ENCODE measurements at places on chromosomes 7 and 10. TPM values are rescaled to one million over a fixed set of nuclear protein-coding genes. Genes with fewer than 3 reads are reported as not detected.

Gene KAT6B
- polyA plus RNA-seq = 3.9 TPM

- no peaks in the 10 kb centered on the region for H3K27me3 ChIP-seq
- no peaks in the 10 kb centered on the region for H3K4me1 ChIP-seq
- no peaks in the 10 kb centered on the region for H3K36me3 ChIP-seq
- no peak overlapping the region for H3K27ac ChIP-seq
- H3K4me3 ChIP-seq = no peak overlapping the region
These were observed 688.7 kb downstream of the SDK1 start for GRCh38 chr7:3989723-3990122.

- no peaks in the 10 kb centered on the region for H3K27me3 ChIP-seq
- DNase-seq = no peak
- no peak overlapping the region for H3K4me3 ChIP-seq
- H3K36me3 ChIP-seq = no peaks in the 10 kb centered on the region
- no peak overlapping the region for H3K27ac ChIP-seq
These were observed 123.7 kb upstream of the KCTD7 start for GRCh38 chr7:66505009-66505408.

GRCh38 chr7:123348690-123349089 lies 148.9 kb upstream of the SLC13A1 start:
- H3K4me3 ChIP-seq = no peak overlapping the region
- no peak for DNase-seq
- H3K4me1 ChIP-seq = no peaks in the 10 kb centered on the region
- H3K27ac ChIP-seq = no peak overlapping the region
- H3K27me3 ChIP-seq = no peaks in the 10 kb centered on the region

DNA sequence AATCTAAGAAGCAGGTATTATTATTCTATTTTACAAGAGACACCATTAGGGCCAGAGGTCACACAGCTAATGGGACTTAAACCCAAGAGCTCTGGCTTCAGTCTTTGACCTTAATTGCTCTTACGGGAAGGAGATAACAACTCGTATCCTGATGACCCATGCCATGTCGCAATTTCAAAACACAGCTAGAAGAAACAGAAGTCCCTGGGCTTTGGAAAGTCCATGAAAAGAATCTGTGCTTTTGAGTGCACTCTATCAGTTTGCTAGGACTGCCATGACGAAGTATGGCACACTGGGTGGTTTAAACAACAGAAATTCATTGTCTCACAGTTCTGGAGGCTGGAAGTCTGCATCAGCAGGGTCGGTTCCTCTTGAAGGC lies 247.8 kb upstream of the AOAH start:
- H3K4me1 ChIP-seq = no peaks in the 10 kb centered on the region
- no peaks in the 10 kb centered on the region for H3K36me3 ChIP-seq
- H3K4me3 ChIP-seq = no peak overlapping the region
- H3K27ac ChIP-seq = no peak overlapping the region
- no peak for DNase-seq

DNA sequence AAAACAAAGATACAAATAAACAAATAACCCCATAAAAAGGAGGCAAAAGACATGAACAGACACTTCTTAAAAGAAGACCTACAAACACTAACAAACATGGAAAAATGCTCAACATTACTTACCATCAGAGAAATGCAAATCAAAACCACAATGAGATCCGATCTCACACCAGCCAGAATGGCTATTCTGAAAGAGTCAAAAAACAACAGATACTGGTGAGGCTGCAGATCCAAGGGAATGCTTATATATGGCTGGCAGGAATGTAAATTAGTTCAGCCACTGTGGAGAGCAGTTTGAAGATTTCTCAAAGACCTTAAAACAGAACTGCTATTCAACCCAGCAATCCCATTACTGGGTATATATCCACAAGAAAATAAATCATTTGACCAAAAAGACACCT lies 80.4 kb upstream of the NRP1 start:
- no peak overlapping the region for H3K4me3 ChIP-seq
- H3K27me3 ChIP-seq = no peaks in the 10 kb centered on the region
- peaks cover 11% of the 10 kb centered on the region for H3K4me1 ChIP-seq
- DNase-seq = no peak
- H3K36me3 ChIP-seq = no peaks in the 10 kb centered on the region

GRCh38 chr10:34526186-34526585 lies 288.9 kb downstream of the PARD3 start:
- H3K27me3 ChIP-seq = no peaks in the 10 kb centered on the region
- peaks cover 12% of the 10 kb centered on the region for H3K4me1 ChIP-seq
- peak overlapping the region; percentile 70 for H3K27ac ChIP-seq
- H3K4me3 ChIP-seq = no peak overlapping the region
- DNase-seq = no peak

Gene RAB19
- polyA plus RNA-seq = not detected

DNA sequence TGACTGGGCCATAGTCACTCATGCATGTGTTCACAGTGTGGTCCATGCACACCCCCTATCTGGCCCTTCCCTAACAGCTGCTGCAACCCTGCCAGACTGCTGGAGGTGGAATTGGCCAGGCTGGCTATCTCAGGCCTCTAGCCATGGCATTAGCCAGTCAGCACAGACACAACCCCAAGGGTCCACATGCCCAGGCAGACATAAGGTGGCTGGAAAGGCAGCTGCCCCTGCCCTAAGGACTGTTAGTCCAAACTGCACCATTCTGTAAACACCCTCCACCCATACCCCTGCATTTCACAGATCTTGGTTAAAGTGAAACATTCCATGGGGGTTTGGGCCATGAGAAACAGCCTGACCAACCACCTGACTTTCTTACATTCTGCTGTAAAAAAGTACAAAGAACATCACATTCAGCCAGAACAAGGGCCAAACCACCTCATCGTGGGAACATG lies 137.4 kb upstream of the KCNMA1 start:
- no peaks in the 10 kb centered on the region for H3K4me1 ChIP-seq
- H3K27ac ChIP-seq = no peak overlapping the region
- peak; percentile 65 for DNase-seq
- no peaks in the 10 kb centered on the region for H3K27me3 ChIP-seq
- no peaks in the 10 kb centered on the region for H3K36me3 ChIP-seq

DNA sequence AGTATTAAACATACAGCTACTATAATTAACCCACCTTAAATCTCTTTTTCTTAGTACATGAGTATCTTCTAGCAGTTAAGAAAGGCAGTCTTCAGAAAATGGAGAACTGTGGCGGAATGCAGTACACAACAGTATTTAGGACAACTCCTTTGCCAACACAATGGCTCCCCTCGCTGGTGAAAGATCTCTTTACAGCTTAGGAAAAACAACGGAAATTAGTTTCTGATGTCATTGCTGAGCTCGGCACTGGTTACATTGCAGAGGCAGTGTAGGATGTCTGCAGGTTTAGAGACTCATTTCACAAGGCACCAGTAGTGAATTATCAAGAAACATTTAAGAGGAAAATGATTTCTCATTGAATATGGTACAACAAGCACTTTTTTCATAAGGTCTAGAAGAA lies 43.4 kb downstream of the GLRX3 start:
- peak; percentile 82 for DNase-seq
- no peaks in the 10 kb centered on the region for H3K27me3 ChIP-seq
- peaks cover 7% of the 10 kb centered on the region for H3K36me3 ChIP-seq
- no peaks in the 10 kb centered on the region for H3K4me1 ChIP-seq
- H3K4me3 ChIP-seq = no peak overlapping the region
- H3K27ac ChIP-seq = no peak overlapping the region

DNA sequence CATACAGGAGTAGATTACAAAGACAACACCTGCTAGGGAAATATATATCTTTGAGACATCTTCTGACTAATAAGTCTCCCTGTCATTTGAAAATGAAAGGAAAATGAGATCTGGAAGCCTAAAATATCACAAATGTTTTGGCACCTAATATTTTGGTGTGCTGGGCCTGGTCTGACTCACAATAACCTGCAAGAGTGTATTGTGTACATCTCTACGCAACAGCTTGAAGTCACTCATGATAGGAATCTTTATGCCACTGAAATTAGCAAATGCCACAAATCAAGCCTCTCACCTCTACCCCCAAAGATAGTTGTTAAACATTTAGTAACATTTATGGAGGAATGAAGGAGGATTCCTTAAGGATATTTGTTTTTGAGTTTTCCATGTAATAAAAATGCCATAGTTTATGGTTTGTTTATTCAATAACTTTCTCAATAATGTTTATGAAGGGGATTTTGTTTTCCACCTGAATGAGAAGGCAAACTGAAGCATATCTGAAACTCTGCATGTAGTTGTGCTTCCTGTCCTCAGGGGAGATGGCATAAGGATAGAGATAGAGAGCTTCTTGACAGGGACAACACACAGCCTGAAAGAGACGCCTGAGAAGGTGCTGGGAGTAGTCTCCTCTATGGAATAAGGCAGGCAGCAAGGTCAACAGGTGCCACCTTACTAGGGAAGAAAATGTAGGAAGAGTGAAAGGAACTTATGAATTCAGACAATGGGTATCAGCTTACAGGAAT lies 197.4 kb downstream of the AHR start:
- DNase-seq = peak; percentile 12
- no peaks in the 10 kb centered on the region for H3K36me3 ChIP-seq
- no peak overlapping the region for H3K4me3 ChIP-seq
- no peaks in the 10 kb centered on the region for H3K27me3 ChIP-seq
- no peaks in the 10 kb centered on the region for H3K4me1 ChIP-seq
- no peak overlapping the region for H3K27ac ChIP-seq

Gene SLC26A5
- polyA plus RNA-seq = not detected

Gene OR13A1
- polyA plus RNA-seq = not detected

Gene HIBADH
- polyA plus RNA-seq = 91.0 TPM

GRCh38 chr10:31683682-31684081 lies 244.9 kb downstream of the ARHGAP12 start:
- no peaks in the 10 kb centered on the region for H3K27me3 ChIP-seq
- no peaks in the 10 kb centered on the region for H3K4me1 ChIP-seq
- no peaks in the 10 kb centered on the region for H3K36me3 ChIP-seq
- DNase-seq = no peak

GRCh38 chr10:102617816-102618215 lies 26.5 kb upstream of the TRIM8 start:
- no peak for DNase-seq
- H3K4me3 ChIP-seq = no peak overlapping the region
- H3K36me3 ChIP-seq = peaks cover 7% of the 10 kb centered on the region
- H3K27ac ChIP-seq = no peak overlapping the region
- H3K27me3 ChIP-seq = no peaks in the 10 kb centered on the region

Gene GDF2
- polyA plus RNA-seq = not detected

DNA sequence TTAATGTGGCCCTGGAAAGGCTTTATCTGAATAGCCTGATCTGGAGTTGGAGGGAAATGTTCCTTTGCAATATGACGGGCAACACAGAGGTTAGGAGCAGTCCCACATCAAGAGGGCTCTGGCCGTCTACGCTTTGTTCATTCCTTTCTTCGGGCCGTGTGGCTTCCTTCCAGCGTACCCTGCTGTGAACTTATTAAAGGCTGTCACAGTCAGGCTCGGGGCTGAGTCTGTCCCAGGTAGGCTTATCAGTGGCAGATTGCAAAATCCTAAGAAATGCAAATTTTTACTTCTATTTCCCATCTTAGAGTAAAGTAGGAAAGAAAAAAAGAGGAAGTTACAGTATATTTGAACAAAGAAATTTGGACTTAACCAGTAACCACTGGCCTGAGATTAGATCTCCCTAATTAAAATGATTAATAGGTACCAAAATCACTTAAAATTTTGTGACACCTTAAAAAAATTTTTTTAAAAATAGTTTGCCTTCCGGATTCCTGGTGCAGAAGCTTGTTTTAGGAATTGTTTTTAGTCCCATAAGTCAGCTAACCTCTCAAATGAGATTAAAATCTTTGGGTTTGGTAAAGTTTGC lies 453.1 kb upstream of the MKI67 start:
- no peak for DNase-seq
- H3K36me3 ChIP-seq = no peaks in the 10 kb centered on the region
- H3K4me3 ChIP-seq = no peak overlapping the region
- no peaks in the 10 kb centered on the region for H3K27me3 ChIP-seq
- no peak overlapping the region for H3K27ac ChIP-seq

Gene MMP21
- polyA plus RNA-seq = not detected

Gene MOGAT3
- polyA plus RNA-seq = not detected

DNA sequence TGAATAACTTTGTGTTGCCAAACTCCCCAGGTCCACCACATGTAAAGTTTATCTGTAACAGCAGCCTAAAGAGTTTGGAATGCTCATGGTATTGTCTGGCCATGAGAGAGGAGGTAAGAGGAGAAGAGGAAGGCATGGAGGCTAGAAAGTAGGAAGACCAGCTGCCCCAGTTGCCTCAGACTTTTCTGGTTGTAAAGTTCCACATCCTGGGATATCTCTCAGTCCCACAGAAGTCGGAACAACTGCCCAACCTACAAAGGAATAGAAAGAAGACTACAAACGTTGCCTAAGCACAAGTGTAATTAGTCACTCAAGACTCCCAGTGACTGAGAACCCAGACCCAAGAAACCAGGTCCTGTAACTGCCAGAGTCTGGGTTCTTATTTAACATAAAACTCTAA lies 47.3 kb downstream of the CREB3L2 start:
- H3K27ac ChIP-seq = peak overlapping the region; percentile 89
- no peaks in the 10 kb centered on the region for H3K36me3 ChIP-seq
- no peak overlapping the region for H3K4me3 ChIP-seq
- H3K27me3 ChIP-seq = no peaks in the 10 kb centered on the region
- no peak for DNase-seq
- peaks cover 36% of the 10 kb centered on the region for H3K4me1 ChIP-seq

DNA sequence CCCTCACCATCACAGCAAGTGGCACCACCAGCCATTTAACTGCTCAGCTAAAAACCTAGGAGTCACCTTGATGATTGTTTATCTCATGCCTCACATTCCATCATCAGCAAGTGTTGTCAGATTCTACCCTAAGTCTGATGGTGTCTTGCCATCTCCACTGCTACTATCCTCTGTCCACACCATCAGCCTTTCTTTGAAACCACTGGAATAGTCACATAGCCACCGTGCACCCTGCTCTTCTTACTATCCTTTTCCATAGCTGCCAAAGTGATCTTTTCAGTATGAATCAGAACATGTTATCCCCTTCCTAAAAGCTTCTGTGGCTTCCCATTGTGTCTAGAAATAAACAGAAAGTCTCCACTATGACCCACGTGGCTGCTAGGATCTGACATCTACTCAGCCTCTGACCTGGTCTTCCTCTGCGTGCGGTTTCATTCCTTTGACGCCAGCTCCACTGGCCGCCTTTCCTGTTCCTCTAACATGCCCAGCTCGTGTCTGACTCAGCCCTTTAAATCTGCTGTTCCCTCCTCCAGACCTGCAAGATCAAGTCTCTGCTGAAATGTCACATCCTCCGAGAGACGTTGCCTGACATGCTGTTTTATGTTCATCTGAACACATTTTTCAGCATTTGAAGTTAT lies 16.5 kb upstream of the CHN2 start:
- no peaks in the 10 kb centered on the region for H3K4me1 ChIP-seq
- no peak overlapping the region for H3K4me3 ChIP-seq
- DNase-seq = peak; percentile 9
- H3K36me3 ChIP-seq = no peaks in the 10 kb centered on the region
- no peak overlapping the region for H3K27ac ChIP-seq

DNA sequence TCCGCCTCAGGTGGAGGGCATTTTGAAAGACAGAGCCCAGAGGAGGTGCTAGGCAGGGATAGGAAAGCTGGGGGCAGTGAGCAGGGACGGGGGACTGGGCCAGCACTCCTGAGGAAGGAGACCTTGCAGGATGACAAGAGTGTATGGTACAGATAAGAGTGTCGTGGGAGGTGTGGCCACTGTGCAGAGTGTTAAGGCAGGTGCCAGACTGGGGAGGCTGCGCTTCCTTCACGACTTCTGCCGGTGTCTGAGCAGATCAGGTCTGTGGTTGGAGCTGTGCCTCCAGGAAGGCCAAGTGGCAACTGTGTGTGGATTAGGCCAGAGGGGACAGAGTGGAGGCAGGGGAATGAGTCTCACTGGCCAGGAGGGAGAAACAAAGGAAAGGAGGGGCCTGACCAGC lies 161.7 kb downstream of the HIBADH start:
- no peak overlapping the region for H3K27ac ChIP-seq
- no peaks in the 10 kb centered on the region for H3K36me3 ChIP-seq
- H3K27me3 ChIP-seq = no peaks in the 10 kb centered on the region

Gene GIMAP5
- not detected for polyA plus RNA-seq

Gene CYP26C1
- polyA plus RNA-seq = 0.02 TPM

Gene TPST1
- polyA plus RNA-seq = 81.8 TPM

Gene TWIST1
- polyA plus RNA-seq = 7.2 TPM
